ENCODE measurements at places on chromosomes 13 and 19. TPM values are rescaled to one million over a fixed set of nuclear protein-coding genes. Genes with fewer than 3 reads are reported as not detected.

The ZNF69 gene
- 5.4 TPM for total RNA-seq

The TMPRSS9 gene
- total RNA-seq = not detected

The ZNF526 gene
- 6.7 TPM for total RNA-seq

The C5AR1 gene
- total RNA-seq = 21.7 TPM

DNA sequence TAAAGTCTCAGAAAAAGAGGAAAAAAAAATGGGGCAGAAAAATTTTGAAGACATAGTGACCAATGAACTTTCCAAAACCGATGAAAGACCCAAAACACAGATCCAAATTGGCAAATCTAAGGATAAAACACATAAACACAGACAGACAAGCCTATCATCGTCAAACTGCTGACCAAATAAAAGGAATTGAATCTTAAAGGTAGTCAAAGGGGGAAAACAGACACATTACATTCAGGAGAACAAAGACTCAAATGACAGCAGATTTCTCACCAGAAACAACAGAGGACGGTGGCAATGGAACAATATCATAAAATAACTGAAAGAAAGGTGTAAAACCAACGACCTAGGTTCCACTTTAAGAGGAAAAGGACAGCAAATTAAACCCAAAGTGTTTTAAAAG lies 10.2 kb downstream of the RBM26 start:
- no peak for DNase-seq

The PTGER1 gene
- 0.35 TPM for total RNA-seq

The LILRA5 gene
- total RNA-seq = 1.6 TPM

Measured in heart left ventricle (tissue), 16 donors.